ENCODE measurements at places on chromosomes 6 and 20. TPM values are rescaled to one million over a fixed set of nuclear protein-coding genes. Genes with fewer than 3 reads are reported as not detected.

LY6G5B gene
- total RNA-seq = 4.9 TPM

CALHM5 gene
- 3.7 TPM for total RNA-seq

PRRT1 gene
- 0.18 TPM for total RNA-seq

EZR gene
- 23.3 TPM for total RNA-seq

CST2 gene
- not detected for total RNA-seq

C20orf202 gene
- 0.35 TPM for total RNA-seq

CCN5 gene
- total RNA-seq = 0.18 TPM

ADISSP gene
- 21.2 TPM for total RNA-seq

TRIM38 gene
- total RNA-seq = 4.8 TPM

ID1 gene
- 79.2 TPM for total RNA-seq

MMP24 gene
- 0.27 TPM for total RNA-seq

TFAP2A gene
- 0.13 TPM for total RNA-seq

TFAP2C gene
- total RNA-seq = 0.09 TPM

PRR18 gene
- 0.22 TPM for total RNA-seq

IMPG1 gene
- total RNA-seq = 0.22 TPM

ARG1 gene
- 0.27 TPM for total RNA-seq

FUT9 gene
- total RNA-seq = 0.04 TPM

BMP2 gene
- 1.9 TPM for total RNA-seq

RBM24 gene
- 157 TPM for total RNA-seq

TREML1 gene
- total RNA-seq = 0.18 TPM

C6orf141 gene
- 1.7 TPM for total RNA-seq

GPR63 gene
- 2.6 TPM for total RNA-seq

CABLES2 gene
- total RNA-seq = 2.0 TPM

Measured in muscle of leg (tissue), 16 donors.